Hematopoietic multipotent progenitor cell treated with erythropoietin and hydrocortisone succinate and interleukin-3 and kit ligand, for 8 days (in vitro differentiated cells): ENCODE measurements at places on chromosomes 7 and 10.
A peak's percentile ranks its signal among the peaks of the same experiment; 100 is the strongest.

GRCh38 chr10:132066812-132067211 lies 1.1 kb downstream of the JAKMIP3 start:
- no peak for DNase-seq

DNA sequence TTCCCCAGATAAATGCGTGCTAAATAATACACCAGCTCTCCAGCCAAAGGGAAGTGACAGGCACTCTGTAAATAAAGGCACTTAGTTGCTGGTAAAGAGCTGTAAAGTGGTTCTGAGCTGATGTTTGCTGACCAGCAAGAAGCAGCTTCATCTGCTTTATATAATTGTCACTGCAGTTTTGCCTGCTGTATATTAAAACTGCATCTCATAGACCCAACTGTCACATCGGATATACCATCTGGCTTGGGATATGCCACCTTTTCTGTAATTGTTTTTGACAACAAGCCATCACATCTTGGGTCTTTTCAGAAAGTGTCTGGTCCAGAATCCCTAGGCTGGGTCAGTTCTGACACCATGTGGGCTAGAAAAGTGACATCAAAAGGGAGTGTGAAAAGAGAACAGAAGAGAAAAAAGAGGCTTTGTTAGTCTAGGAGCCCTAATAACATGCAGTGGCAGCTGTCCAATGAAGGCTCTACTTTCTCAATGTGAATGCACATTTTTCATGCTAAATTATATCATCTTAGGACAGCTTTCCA lies 697.6 kb downstream of the KCNMA1 start:
- DNase-seq, result no peak

DNA sequence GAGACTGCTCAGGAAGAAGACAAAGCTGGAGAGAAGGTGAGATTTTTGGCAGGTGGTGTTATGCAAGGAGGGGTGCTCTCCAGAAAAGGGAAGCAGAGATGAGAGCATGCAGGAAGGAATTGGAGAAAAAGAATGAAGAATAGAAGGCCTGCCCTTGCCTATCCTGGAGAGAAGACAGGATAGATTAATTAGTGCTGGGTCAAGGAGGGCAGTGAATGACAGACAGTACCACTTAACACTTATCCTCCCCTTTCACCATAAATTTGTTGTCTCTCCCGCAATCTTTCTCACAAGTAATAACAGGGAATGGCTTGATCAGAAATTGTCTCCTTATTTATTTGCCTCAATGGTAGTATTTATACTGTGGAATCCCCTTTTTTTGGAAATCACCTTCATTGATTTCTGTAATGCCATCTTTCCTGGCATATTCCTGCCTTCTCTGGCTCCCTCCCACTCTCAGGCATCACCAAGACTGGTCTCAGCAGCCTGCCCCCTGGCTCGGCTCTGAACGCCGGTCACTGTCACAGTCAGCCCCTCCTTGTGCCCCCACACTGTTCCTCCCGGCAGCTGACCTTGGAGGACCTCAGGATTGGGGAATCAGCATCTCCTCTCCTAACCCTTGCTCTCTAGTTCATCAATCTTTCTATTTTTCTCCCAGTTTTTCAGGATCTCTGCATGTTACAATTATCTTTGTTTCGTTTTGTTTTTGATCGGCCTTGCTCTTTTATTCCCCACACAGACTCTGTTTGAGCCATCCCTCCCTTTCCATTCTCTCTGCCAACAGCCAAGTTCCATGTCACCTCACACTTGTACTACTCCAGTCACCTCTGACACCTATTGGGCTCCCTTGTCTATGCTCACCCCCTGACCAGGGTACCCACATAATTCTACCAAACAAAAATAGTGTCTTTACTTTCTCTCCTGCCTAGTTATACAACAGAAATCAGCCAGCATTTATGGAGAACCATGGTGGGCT lies 294.2 kb downstream of the PLXDC2 start:
- no peak for DNase-seq

DNA sequence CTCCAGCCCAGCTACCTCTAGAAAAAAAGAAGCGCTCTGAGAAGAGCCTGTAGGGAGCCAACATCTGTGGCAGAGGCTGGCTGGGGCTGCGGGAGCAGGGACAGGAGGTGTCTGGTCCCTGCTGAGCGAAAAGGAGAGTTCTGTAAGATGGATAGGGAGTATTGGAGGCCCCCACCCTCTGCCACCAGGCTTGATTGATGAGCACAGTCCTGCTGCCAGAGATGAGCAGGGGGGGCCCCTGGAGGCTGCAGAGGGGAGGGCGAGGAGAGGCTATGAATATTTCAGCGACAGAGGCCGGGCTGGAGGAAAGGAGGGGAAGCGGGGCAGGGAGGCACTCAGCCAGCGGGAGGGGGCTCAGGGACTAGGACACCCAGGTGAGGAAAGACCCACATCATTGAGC lies 44.5 kb upstream of the HSPB1 start:
- DNase-seq, result no peak

GRCh38 chr10:73099141-73099540 lies 2.5 kb upstream of the P4HA1 start:
- DNase-seq, result no peak

DNA sequence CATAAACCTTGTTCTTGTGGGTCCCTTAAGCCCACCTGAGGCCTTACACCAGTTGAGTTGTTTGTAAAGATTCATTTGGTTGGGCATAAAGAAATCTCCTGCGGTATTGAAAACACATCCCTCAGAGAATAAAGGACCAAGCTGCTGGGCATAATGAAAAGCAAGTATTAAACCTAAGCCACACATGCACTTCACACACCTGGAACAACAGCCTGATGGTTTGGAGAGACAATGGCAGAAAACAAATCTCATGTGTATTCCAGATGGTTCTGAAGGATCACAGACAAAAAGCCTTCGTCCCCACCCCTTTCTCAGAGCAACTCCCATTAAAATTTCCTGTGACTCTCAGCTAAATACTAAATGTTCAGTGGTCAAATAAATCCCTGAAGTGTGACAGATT lies 44.2 kb downstream of the FEZF1 start:
- DNase-seq, result no peak

- no peak for DNase-seq
These were observed 194.1 kb downstream of the CACNB2 start for GRCh38 chr10:18334116-18334867.

DNA sequence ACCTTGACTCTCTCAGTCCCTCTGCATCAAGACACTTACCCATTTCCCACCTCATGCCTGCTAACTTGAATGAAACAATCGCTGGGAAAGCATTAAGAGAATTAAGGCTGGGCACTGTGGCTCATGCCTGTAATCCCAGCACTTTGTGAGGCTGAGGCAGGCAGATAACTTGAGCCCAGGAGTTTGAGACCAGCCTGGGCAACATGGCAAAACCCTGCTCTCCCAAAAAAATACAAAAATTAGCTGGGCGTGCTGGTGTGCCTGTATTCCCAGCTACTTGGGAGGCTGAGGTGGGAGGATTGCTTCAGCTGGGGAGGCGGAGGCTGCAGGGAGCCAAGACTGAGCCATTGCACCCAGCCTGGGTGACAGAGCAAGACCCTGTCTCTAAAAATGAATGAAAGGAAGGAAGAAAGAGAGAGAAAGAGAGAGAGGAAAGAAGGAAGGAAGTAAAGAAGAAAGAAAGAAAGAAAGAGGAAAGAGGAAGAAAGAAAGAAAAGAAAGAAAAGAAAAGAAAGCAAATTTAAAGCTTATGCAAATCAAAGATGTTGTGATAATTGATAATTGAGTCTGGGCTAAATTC lies 646 bp downstream of the SERPINE1 start:
- no peak for DNase-seq

GRCh38 chr7:23067271-23067670 lies 38.3 kb upstream of the KLHL7 start:
- no peak for DNase-seq

DNA sequence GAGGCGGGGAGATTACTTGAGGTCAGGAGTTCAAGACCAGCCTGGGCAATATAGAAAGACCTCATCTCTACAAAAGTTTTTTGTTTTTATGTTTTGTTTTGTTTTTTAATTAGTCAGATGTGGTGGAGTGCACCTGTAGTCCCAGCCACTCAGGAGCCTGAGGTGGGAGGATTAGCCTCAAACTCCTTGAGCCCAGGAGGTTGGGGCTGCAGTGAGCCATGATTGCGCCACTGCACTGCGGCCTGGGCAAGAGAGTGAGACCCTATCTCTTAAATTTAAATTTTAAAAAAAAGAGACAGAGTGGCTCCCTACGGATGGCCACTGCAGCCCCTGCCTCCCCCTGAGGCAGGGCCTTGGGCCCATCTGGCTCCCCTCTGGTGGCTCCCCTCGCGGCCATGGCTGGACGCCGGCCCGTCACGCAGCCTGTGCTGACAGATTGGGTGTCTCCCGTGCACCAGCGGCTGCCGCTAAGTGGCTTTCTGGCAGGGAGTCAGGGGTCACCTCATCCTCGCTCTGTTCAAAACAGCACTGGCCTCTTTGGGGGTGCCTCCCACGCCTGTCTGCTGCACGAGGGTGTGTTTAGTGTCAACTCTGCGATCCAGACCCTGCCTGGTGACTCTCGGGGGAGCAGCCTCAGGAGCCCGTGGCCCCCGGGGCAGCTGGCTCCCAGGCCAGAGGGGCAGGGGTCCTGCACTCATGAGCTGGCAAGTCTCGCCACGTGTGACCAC lies 44.4 kb upstream of the ELN start:
- DNase-seq, result no peak

DNA sequence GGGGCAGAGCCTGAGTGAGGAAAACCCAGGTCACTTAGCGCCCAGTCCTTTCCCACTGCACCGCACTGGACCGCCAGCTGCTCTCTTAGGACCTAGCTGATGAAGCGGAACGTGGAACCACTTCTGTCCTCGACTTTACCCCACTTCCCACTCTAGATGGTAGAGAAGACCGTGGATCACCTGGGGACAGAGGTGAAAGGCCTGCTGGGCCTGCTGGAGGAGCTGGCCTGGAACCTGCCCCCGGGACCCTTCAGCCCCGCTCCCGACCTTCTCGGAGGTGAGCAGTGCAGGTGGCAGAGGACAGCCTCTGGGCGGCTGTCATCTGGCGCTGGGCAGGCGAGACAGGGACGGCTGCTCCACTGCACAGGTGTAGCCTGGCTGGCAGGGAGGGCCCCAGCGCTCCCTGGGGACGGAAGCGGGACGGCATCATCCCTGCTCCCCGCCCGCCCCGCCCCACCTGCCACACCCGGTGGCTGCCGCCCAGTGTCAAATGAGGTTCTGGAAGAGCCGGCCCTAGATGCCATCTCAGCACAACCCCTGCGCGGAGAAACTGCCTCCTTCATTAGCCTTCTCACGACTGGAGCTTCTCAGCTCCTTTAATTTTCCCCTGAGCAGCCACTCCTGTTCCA lies 11.7 kb downstream of the PLAC9 start:
- peak; percentile 16 for DNase-seq

DNA sequence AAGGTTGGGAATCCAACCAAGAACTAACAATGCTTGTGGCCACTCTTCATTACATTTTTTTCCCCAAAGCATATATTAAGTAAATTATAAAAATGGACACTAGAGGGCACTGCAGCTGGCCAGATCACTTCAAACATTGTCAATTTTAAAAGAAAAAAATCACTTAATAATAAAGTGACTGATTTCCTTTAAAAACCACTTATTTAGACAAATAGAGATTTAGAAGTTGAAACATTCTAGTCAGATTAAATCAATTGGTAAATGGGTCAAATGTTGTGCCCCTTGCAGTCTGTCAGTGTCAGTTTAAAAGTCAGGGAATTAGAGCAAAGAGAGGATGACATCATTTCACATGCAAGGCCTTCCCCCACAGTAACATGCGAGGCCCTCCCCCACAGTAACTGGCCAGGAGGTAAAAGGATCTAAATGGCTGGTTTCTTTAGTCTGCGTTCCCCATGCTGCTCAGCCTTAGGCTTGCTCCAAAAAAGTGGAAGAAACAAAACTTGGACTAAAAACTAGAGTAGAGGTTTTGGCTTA lies 177.9 kb downstream of the SKAP2 start:
- DNase-seq, result peak; percentile 66

GRCh38 chr7:148747274-148747673 lies 48.6 kb downstream of the CUL1 start:
- no peak for DNase-seq

GRCh38 chr10:34792881-34793280 lies 22.2 kb downstream of the PARD3 start:
- DNase-seq, result no peak

DNA sequence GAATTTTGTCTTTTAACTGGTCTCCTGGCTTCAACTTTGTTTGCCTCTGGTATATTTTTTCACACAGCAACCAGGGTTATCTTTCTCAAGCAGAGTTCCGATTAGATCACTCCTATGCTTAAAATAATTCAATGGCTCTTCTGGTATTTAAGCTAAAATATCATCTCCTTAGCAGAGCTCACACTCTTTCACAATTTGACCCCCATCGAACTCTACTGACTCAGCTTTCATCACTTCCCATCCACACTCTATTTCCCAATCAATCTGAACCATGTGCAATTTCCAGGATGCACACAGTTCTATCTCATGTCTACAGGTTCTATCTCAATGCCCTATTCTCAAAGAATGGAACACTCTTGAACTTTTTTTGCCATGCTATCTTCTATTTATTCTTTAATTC lies 809.5 kb downstream of the GRID1 start:
- no peak for DNase-seq

DNA sequence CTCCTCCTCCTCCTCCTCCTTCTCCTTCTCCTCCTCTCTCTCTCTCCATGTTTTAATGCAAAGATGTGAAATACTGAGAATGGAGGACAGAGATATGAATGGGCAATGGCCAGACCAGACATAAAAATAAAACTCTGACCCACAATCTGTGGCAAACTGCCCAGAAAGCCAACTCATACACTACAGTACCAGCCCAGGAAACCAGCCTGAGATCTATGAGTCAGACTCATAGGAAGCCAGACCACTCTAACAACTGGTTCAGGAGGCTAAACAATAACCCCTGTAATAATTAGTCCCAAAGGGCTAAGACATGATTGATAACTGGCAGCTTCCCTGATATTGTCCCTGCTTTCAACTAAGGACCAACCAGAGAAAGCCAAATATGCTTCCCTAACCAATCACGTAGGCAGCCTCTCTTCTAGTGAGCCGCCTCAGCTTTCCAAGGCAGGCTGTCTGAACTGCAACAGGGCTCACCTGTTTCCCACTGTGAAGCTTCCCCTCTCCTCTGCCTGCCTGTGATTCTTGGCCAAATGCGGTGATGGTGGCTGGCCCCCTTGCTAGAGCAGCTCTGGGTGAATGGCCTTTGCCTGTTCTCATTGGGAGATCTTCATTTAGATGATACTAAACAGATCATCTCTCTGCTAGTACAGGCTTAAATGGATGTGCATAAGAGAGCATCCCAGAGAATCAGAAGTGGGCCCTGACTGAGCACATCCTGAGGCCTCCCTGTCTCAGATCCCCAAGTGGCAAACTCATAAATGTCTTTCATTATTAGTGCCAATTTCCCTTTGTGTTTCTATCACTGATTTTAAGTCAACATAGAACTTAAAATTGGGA lies 817.6 kb downstream of the TNS3 start:
- DNase-seq, result no peak

DNA sequence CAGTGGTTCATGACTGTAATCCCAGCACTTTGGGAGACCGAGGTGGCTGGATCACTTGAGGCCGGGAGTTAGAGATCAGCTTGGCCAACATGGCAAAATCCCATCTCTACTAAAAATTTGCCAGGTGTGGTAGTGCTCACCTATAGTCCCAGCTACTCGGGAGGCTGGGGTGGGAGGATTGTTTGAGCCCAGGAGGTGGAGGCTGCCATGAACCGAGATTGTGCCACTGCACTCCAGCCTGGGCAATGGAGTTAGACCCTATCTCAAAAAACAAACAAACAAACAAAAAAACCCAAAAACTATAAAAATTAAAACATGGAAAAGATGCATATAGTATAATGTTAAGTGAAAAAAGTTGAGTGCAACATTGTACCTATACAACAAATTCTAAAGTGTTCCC lies 81.4 kb downstream of the AKR1D1 start:
- DNase-seq, result no peak
